Kasumi-1 (cell line): ENCODE measurements at places on chromosomes 1 and 21.

DNA sequence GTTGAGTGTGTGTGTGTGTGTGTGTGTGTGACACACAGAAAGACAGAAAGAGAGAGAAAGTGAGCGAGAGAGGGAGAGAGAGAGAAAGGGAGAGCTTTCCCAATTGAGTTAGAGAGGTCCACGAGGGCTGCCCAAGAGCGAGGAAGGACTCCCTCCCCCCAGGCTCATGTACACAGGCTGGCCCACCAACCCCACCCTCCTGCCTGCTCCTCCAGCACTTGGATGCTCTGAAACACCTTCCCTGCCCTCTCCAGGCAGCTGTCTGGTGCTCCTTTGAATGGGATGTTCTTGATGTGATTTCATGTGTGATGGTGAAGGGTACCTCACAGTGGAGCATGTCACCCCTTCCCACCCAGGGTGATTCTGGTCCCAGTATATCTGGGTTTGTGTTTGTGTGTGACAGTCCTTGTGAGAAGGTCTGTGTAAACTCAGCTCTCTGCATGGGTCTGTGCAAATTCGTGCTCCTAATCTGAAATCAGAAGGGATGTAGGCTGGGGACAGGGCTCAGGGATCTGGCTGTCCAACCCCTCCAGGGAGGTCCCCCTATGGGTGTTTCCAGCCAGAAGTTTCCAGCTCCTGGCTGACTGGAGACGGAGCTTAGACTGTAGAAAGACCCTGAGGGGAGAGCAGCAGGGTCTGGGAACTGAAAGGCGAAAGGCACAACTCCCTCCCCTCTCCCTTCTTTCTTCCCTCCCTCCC, 6.8 kb upstream of the PEAR1 start:
- DNase-seq: no peak

DNA sequence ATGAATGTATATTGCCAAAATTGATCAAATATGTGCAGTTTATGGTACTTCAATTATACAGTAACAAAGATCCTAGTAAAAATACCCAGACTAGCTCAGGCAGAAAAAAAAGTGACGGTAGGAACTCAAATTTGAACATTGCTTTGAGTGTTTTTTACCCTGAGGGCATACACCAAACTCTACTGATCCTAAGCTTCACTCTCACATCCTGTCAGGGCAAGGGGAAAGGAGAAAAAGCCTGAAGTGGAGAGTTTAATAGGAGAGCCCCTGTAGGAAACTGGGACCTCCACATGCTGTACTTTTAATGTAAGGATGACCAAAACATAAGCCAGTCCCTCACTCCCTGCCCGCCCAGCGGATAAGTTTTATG, 59.8 kb upstream of the GNG12 start:
- no peak for DNase-seq

- no peak for DNase-seq
These were observed 24.8 kb downstream of the A3GALT2 start for GRCh38 chr1:33296082-33296458.

- no peak for DNase-seq
These were observed 154.6 kb downstream of the SLC30A10 start for GRCh38 chr1:219773775-219774174.

DNA sequence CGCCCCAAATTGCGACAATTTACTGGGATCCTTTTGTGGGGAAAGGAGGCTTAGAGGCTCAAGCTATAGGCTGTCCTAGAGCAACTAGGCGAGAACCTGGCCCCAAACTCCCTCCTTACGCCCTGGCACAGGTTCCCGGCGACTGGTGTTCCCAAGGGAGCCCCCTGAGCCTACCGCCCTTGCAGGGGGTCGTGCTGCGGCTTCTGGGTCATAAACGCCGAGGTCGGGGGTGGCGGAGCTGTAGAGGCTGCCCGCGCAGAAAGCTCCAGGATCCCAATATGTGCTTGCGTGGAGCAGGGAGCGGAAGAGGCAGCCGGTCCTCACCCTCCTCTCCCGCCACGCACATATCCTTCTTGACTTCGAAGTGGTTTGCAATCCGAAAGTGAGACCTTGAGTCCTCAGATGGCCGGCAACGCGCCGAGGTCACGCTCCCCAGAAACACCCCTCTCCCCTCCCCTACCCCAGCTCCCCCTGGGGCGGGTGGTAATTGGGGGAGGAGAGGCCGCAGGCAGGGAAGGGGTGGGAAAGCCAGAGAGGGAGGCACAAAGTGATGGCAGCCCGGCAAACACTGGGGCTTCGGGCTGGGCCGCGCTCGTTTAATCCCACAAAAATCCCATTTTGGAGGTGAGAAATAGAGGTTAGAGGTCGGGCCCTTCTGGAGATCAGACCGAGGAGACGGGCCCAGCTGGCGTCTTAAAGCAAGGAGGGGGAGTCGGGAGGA, 6.2 kb downstream of the SIM2 start:
- DNase-seq: no peak
